T-helper 1 cell treated with Interleukin-12 subunit alpha and Interleukin-12 subunit beta and Interleukin-4 antibody, amounts not matched to agents 30 ng/mL and 1 ng/mL, for 36 hours (primary cell): ENCODE measurements at places on chromosomes 3 and 15. TPM values are rescaled to one million over a fixed set of nuclear protein-coding genes. Genes with fewer than 3 reads are reported as not detected.

The SLCO2A1 gene
- not detected in 2 replicates for total RNA-seq

The ANKRD63 gene
- total RNA-seq, result not detected in 2 replicates

The AADACL2 gene
- not detected in 2 replicates for total RNA-seq

The SOX2 gene
- total RNA-seq, result not detected in 2 replicates

The COL6A5 gene
- total RNA-seq, result 0.05 and 0.15 TPM in 2 replicates

The ARGFX gene
- not detected in 2 replicates for total RNA-seq

The CLDN18 gene
- total RNA-seq, result not detected in 2 replicates

The EFCC1 gene
- not detected in 2 replicates for total RNA-seq

The CNTN4 gene
- total RNA-seq, result not detected in 2 replicates

The MKRN3 gene
- total RNA-seq, result 1.1 and 2.5 TPM in 2 replicates

The SRGAP3 gene
- total RNA-seq, result 1.3 and 1.6 TPM in 2 replicates

The FGF7 gene
- total RNA-seq, result 0.07 and 0.12 TPM in 2 replicates

The PFN2 gene
- 0.59 and 0.61 TPM in 2 replicates for total RNA-seq

The EPHB1 gene
- total RNA-seq, result 8.1 TPM in 2 replicates

The TGM4 gene
- not detected in 2 replicates for total RNA-seq

The SPG11 gene
- total RNA-seq, result 78.0 and 81.7 TPM in 2 replicates

The TMCC1 gene
- total RNA-seq, result 22.0 and 24.9 TPM in 2 replicates

The FHIT gene
- 40.4 and 43.2 TPM in 2 replicates for total RNA-seq

The HESX1 gene
- total RNA-seq, result 0.22 TPM in 1 of 2 replicates, not detected in the other

The FRMD5 gene
- total RNA-seq, result not detected in 2 replicates

The CFAP100 gene
- total RNA-seq, result not detected in 2 replicates

The TMC3 gene
- not detected in 2 replicates for total RNA-seq

The TM2D3 gene
- 44.4 and 46.2 TPM in 2 replicates for total RNA-seq

The IQCF5 gene
- total RNA-seq, result not detected in 2 replicates

The SLC6A1 gene
- not detected in 2 replicates for total RNA-seq

The FAN1 gene
- 23.6 and 24.5 TPM in 2 replicates for total RNA-seq
